Activated naive CD4-positive, alpha-beta T cell treated with anti-CD3 and anti-CD28 coated beads for 36 hours (primary cell): ENCODE measurements at places on chromosomes 2 and 18. TPM values are rescaled to one million over a fixed set of nuclear protein-coding genes. Genes with fewer than 3 reads are reported as not detected.

The NGEF gene
- not detected for total RNA-seq

DNA sequence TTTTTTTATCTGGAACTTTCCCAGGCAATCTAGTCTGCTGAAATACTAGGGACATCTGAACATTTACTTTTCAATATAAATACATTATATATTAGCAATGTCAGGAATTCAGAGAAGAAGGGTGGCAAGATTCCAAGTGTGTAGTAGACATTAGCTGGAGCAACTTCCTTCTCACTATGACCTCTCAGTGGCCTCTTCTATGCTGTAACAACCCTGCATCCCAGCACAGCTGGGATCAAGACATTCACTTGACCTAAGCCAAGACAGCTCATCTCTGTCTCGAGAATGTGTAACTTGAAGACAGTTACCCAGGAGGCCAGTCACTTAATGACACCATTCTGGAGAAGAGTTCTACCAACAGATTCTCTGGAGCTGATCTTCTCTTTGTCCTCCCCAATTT is 61.7 kb upstream of the RALBP1 start:
- DNase-seq = no peak

DNA sequence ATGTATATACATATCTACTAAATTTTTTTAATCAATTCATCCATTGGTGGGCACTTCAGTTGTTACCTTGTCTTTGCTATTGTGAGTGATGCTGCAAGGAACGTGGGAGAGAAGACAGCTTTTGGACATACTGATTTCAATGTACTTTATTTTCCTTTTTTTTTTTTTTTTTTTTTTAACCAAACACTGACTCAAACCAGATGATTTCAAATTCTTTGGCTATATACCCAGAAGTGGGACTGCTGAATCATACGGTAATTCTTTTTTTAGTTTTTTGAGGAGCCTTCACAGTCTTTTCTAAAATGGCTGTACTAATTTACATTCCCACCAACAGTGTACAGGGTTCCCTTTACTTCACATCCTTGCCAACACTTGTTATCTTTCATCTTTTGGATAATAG is 204.7 kb downstream of the INSIG2 start:
- no peak for DNase-seq

DNA sequence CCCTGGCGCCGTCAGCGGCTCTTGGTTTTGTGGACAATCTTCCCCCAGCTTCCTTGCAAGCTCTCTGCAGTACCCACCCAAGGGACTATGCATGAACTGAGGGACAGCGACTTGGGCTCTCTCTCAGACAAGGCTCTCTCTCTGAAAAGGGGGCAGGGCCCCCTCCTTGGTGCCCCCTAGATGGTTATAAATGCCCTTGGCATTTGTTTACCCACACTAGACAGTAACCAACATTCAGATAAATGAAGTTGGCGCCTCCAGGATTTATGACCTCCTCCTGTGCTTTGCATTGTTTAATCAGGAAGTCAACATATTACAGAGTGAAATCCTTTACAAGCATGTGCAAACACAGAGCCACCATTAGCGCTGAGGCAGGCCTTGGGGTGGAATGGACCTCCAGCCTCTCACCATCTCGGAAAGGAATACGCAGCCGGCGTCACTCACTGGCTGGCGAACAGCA is 547.4 kb upstream of the ID2 start:
- DNase-seq = no peak

DNA sequence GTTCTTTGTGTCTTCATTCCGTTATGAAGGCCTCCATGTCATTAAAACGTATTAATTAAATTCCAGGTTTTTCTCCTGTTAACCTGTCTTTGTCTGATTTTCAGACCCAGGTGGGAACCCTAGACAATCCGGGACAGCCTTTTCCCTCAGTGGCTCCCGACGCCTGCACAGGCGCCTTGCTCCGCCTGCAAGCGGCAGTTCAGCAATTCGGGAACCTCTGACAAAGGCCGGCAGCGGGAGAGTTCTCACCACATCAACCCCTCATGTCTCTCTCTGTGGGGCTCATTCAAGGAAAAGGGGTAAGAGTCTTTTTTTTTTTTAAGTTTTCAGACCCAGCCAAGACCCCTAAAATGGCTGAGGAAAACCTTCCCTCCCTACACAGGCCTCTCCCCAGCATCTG is 259.8 kb upstream of the SALL3 start:
- no peak for DNase-seq

DNA sequence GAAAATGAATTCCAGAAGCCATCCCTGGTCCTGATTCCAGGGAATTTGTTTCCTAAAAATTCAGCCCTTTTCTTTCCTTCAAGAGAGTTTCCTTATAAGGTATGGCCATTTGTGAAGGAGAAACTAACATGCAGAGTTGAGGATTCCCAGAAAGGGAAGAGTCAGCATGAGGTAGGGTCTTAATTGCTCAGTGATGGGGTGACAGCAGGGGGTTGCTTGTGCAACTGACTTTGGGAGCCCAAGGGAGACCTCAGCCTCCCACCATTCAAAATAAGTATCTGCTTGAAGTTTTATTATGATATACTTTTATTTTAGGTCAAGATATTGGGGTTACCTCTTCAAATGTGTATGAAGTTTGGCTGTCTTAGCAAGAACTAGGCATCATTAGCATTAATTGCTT is 74.9 kb upstream of the CELF4 start:
- no peak for DNase-seq

The ST3GAL5 gene
- 10.4 TPM for total RNA-seq

GRCh38 chr2:75246441-75247167 is 47.3 kb upstream of the TACR1 start:
- no peak for DNase-seq

The RGPD4 gene
- total RNA-seq = 0.07 TPM

DNA sequence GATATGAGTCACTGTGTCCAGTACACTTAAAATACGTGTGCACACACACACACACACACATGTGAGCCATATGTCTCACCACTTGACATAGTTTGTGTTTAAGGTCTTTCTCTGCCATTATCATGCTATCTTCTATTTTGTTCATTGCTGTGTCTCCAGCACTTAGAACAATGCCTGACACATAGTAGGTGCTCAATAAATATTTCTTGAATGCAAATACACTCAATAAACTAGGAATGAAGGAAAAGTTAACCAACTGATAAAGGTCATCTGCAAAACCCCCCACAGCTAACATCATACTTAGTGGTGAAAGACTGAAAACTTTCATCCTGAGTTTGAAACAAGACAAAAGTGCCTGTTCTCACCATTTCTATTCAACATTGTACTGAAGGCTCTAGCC is 4.4 kb downstream of the MOCOS start:
- DNase-seq = no peak

- DNase-seq = no peak
Measured at GRCh38 chr2:63676135-63676534, 87.4 kb downstream of the MDH1 start.

DNA sequence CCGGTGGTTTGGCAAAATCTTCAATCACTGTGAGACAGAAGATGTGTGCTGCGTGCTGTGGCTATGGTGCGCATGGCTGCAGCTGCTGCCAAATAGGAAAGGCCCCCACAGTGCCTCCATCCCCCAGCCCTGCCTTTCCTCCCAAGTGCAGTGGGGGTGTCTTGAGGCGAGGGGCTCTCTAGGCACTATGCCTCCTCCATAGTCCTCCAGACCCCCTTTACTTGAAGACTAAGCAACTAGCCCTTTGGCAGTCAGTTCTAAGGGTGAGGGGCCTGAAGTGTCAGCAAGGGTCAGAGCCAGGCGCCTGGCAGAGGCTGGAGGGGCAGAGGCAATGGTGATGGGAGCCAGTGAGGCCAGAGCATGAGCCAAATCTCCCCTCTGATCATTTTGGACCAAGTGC is 13.6 kb upstream of the TMEM185B start:
- DNase-seq = no peak

The KCNJ3 gene
- total RNA-seq = not detected

GRCh38 chr18:78965917-78966792 is 13.5 kb upstream of the SALL3 start:
- no peak for DNase-seq

The ANKAR gene
- 2.5 TPM for total RNA-seq

The ACOXL gene
- not detected for total RNA-seq

DNA sequence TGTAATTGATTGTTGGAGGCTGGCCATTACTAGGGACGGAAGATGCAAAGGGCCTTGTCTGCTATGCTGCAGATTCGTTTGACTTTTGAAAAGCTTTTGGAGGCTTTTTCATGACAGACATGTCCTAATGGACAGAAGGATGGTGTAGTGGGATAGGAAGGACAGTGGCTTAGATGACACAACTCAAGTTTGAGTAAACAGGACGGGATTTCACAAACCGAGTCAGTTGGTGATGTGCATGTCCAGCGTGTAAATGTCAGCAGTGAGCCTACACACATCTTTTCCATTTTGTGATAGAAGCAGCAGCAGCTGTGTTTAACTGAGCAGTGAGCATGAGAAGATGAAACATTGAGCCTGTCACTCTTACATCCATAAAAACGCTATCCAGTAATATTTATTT is 76.0 kb downstream of the NCK2 start:
- DNase-seq = no peak

The TFCP2L1 gene
- 0.12 TPM for total RNA-seq

- no peak for DNase-seq
Measured at GRCh38 chr2:62284980-62285379, 89.1 kb downstream of the B3GNT2 start.

DNA sequence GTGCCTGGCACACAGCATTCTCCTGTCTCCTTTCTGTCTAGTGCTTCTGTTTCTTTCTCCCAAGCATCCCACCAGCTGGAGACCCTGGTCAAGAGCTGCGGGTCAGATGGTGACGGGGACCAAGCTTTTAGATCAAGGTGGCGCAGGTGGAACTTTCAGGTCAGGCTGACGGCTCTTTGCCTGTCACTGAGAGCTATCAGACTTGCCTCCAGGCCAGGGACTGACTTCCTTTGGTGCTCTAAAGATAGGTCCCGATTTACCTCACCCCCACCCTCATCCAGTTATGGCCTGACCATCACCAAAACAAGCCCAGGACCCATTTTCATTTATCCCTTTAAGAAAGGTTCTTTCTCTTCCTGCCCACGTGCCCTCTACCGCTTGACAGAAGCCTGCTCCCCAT is 1.2 kb upstream of the EMILIN1 start:
- no peak for DNase-seq

The CNRIP1 gene
- total RNA-seq = not detected

DNA sequence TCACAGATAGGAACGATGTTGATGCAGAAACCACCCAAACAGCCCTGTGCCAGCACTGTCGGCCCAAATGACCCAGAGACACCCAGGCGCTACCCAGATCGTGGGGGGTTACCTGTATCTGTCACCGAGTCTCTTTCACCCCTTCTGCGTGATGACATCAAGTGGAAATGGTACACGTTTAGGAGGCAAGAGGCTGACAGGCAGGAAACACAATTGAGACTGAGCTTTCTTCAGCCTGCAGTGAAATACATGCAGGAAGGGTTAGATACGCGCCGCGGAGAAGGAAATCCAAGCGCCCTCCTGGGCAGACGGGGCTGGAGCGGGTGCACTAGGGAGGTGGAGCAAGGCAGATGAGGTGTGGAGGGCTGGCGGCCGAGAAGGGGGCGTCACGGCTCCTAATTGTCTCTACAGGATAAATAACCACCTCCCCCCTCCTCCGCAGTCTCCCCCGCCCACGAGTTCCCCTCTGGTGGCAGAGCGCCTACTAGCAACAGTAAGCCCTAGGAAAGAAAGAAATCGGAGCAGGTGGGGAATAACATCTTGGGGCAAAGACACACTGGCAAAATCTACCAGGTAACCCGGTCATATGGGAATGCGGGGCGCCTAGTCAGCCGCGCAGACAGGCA is at the start of gene RNF152:
Gene RNF152 (minus strand): TSS at position 325 of the 626 bp plus-strand sequence. CDS start 76,544 bp downstream, outside the sequence.
- DNase-seq = no peak

DNA sequence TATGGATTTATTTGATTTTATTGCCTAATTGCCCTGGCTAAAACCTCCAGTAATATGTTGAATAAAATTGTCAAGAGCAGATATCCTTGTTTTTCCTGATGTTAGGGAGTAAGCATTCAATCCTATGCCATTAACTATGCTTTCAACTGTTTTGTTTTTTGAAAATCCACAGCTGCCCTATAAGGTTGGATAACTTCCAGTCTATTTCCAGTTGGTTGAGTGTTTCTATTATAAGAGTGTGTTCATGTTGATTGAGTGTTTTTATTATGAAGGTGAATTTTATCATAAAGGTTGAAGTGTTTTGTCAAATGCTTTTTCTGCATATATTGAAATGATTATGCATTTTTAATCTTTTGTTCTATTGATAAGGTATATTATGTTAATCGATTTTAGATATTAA is 149.9 kb upstream of the SCN7A start:
- DNase-seq = no peak

- DNase-seq = no peak
Measured at GRCh38 chr2:186912979-186913378, 64.0 kb upstream of the ZSWIM2 start.

The PPP1R1C gene
- not detected for total RNA-seq

- DNase-seq = no peak
Measured at GRCh38 chr2:24474053-24474452, 17.0 kb upstream of the NCOA1 start.

The GPR17 gene
- total RNA-seq = not detected

The NTSR2 gene
- total RNA-seq = not detected

- DNase-seq = no peak
Measured at GRCh38 chr18:55588870-55589595, 1.0 kb upstream of the TCF4 start.

The STK17B gene
- 143 TPM for total RNA-seq

- DNase-seq = no peak
Measured at GRCh38 chr2:240226672-240227537, 86.4 kb upstream of the OTOS start.

DNA sequence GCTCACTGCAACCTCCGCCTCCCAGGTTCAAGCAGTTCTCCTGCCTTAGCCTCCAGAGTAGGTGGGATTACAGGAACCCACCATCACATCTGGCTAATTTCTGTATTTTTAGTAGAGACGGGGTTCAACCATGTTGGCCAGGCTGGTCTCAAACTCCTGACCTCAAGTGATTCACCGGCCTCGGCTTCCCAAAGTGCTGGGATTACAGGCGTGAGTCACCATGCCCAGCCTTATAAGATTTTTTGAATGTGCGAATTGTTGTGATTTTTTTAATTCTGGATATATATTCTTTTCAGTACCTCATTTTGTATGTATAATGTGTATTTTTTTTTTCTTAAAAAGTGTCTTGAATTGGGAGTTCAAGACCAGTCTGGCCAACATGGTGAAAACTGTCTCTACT is 42.0 kb upstream of the CCDC150 start:
- no peak for DNase-seq

DNA sequence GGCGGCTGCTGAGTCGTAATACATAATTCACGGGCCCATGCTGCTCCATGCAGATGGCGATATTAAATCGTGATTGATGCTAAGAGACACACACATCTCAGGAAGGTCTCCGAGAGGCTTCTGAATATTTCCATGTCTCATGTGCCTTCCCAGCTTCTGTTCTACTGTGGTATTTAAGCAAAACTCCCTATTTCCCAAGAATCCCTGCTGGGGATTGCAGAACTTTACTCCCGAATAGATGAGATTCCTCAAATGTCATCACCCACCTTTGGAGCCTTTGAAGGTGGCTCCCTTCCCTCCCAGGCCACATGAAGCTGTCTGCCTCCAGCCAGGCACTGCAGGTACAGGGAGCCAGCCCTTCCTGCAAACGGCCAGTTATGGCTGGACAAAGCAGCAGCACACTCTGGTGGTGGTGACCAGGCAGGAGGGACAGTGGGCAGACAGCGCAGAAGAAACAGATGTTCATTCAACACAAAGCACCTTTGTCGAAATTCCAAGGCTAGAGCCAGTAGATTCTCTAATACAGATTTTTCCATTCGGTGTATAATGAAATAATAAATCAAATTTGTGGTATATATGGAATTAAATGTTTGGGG is 14.1 kb downstream of the NRP2 start:
- no peak for DNase-seq

The ASPRV1 gene
- 0.59 TPM for total RNA-seq
